ENCODE measurements at places on chromosomes 16 and 17. TPM values are rescaled to one million over a fixed set of nuclear protein-coding genes. Genes with fewer than 3 reads are reported as not detected.

DNA sequence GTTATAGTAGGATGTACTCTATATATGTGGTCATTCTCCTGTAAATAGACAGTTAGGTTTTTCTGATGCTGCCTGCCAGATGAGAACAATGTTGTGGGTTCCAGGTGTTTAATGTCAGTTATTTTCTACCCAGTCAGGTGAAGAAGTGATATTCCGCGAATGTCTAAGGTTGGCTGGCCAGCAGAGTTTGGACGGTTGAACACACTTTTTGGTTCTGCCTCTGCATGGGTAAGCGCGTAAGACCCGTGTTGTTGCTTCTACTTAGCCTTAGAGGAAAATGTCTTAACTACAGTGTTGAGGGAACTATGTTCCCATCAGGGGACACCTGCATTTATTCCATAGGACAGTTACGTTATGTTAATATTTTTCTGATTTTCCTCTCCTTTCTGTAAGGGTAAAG, 162.6 kb downstream of the MAP2K6 start:
- no peak for DNase-seq

The FZD2 gene
- 1.6 TPM for total RNA-seq

The CCL16 gene
- not detected for total RNA-seq

The TRIM16 gene
- total RNA-seq: 10.2 TPM

GRCh38 chr16:81866820-81867440, 87.8 kb downstream of the PLCG2 start:
- DNase-seq: no peak

The CETP gene
- 0.28 TPM for total RNA-seq

- DNase-seq: no peak
These were observed 32.2 kb upstream of the SLC12A3 start for GRCh38 chr16:56832768-56833167.

GRCh38 chr16:48524348-48525200, 85.4 kb downstream of the N4BP1 start:
- no peak for DNase-seq

The LDHD gene
- 8.7 TPM for total RNA-seq

DNA sequence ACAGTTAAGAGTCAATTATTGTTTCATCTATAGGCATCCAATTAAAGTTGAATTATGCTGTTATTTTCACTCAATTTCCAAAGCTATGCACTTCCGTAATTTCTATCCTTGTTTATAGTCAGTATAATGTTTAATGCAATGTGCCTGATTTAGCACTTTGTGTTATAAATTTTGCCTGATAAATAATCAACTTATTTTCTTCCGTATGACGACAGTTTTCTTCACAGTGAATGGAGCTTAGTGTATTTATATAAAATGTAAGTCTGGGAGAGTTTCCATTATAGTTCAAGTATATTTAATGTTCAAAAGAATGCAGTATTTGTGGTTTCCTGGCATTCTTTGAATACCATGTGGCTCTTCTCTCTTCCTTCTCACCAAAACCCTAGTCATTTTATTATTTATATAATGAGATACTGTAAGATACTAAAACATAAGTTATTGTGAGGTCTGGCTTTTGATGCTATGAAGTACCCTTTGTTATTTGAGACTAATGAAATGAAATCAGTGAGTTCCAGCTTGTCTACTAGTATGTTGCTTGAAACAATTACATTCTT, 240.6 kb downstream of the PRKCA start:
- DNase-seq: no peak

DNA sequence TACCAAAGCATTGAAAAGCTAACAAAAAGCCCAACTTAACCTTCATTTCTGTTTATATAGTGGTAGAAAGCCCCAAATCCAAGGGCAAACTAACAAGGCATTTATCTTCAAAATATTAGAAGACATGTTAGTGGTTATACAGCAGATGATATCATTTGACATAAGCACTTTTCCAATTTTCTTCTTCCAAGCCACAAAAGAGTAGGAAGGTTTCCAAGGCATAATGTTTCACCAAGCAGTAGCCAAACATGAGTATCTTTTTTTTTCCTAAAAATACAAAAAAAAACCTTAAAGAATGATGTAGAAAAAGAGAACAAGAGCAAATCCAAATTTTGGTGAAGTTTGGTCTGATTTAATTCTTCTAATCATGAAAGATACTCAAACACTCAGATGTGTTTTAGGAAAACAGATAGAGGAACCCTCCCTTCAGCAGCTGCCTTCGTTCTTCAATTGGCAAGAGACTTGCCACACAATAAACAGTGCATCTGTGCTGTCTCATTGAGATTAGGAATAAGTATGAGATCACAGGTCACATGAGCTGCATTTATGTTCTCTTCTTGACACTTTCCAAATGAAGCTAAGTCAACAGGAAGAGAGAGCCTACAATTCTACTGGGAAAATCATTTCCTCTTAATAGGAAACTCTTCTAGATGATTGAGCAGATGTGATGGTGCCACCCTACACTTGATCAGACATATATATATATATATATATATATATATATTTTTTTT, 106.7 kb downstream of the TTC19 start:
- no peak for DNase-seq

DNA sequence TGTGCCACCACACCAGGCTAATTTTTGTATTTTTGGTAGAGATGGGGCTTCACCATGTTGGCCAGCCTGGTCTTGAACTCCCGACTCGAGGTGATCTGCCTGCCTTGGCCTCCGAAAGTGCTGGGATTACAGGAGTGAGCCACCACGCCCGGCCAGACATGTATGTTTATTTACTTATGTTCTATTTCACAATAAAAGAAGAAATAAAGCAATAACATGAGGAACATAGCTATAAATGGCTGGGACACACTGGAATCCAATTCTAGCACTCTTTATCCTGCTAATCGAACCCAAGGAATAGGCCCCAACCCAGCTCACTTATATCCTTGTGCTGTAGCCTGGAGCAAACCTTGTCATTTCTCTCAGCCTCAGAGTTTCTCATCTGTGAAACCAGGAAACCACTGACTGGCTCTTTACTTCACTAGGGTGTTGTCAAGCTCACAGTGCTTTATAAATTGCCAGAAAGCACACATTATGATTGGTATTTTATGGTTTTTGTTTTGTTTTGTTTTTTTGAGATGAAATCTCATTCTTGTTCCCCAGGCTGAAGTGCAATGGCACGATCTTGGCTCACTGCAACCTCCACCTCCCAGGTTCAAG, 4.3 kb upstream of the ODAD4 start:
- DNase-seq: no peak

- DNase-seq: no peak
These were observed 316.6 kb downstream of the SLC39A11 start for GRCh38 chr17:72775919-72776318.

DNA sequence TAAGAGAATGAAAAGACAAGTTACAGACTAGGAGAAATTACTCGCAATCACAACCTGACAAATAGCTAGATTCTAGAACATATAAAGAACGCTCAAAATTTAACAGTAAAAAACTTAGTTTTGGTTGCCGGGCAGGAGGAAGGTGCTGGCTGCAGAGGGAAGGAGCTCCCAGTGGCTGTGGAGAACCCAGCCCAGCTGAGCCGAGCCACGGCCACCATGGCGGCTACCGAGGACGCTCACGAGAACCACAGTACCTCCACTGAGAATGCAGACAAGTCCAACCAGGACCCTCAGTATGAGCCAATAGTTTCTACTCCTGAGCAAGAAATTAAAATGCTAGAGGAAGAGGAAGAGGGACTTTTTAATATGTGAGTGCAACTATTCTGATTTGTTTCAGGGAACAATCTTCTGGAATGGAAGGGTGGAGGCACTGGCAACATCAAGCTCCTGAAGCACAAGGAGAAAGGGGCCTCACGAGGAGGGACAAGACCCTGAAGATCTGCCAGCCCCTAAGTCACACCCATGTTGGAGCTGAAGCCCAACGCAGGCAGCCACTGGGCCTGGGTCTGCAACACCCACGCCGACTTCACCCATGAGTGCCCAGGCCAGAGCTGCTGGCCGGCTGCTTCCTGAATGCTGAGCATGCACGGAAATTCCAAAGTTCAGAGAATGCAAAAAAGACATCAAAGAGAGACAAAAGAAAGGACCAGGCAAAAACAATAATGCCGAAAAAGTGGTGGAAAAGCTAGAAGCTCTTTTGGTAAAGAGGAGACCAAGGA, 55.0 kb downstream of the DNAH17 start:
- no peak for DNase-seq

The SARM1 gene
- total RNA-seq: 20.0 TPM

GRCh38 chr17:32828822-32829221, 48.1 kb downstream of the MYO1D start:
- DNase-seq: no peak

GRCh38 chr17:44254361-44255095, 13.4 kb downstream of the SLC4A1 start:
- DNase-seq: no peak

- peak; percentile 63 for DNase-seq
These were observed 169.5 kb upstream of the ZNF267 start for GRCh38 chr16:31704138-31704537.

DNA sequence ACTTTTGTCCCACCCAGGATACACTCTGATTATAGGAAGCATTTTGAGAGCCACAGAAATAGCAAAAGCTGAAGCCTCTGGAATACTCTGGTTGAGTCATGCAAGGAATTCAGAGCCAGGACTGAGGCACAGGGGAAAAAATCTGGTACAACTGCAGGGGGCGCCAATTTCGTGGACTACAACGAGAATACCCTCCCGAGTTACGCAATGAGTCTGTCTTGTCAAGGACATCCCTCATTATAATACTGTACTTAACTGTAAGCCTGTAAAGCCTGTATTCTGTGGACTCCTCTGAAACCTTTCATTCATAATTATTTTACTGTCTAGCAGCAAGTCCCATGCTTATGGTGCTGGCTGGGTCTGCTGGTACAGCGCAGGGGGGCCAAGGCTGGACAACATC, 7.8 kb downstream of the HOXB1 start:
- no peak for DNase-seq

The PTGES3L gene
- 0.41 TPM for total RNA-seq

- DNase-seq: no peak
These were observed 610 bp downstream of the PIK3R5 start for GRCh38 chr17:8964801-8965393.

The LYZL6 gene
- total RNA-seq: not detected

- no peak for DNase-seq
These were observed 20.4 kb downstream of the CYLD start for GRCh38 chr16:50762241-50762640.

DNA sequence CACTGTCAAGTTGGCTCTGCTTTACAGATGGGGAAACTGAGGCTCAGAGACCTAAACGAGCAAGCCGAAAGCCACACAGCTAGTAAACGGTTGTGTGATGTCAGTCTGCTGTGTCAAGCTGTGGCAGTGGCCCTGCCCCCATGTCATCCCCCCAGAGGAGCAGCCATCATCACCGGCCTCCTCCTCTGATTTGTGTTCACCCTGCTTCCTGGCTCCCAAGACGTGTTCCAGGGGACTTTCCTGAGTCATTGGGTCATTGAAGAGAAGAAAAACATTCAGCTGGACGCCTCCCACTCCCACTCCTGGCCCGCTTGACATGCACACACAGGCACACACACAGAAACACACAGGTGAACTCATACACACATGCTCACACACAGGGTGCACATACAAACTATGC, 54.0 kb upstream of the CIBAR2 start:
- DNase-seq: no peak

- DNase-seq: no peak
These were observed 9.9 kb downstream of the OSBPL7 start for GRCh38 chr17:47811709-47812108.

DNA sequence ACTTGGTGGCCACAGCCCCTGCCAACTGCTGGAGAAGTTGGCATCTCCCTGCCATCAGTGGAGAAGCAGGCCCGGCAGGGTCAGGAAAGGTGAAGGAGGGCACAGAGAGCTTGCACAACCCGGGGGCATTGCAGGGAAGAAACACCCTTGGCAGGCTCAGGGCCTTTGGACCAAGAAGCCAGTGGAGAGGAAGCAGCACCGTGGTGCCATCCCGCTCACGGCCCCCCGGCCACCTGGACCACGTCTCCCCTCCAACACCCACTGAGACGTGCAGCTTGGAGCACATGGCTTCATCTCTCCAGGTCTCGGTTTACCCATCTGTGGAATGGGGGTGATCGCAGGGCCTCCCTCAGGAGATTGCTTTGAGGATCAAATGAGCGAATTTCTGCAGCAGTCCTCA, 158.1 kb downstream of the RBFOX3 start:
- DNase-seq: no peak

DNA sequence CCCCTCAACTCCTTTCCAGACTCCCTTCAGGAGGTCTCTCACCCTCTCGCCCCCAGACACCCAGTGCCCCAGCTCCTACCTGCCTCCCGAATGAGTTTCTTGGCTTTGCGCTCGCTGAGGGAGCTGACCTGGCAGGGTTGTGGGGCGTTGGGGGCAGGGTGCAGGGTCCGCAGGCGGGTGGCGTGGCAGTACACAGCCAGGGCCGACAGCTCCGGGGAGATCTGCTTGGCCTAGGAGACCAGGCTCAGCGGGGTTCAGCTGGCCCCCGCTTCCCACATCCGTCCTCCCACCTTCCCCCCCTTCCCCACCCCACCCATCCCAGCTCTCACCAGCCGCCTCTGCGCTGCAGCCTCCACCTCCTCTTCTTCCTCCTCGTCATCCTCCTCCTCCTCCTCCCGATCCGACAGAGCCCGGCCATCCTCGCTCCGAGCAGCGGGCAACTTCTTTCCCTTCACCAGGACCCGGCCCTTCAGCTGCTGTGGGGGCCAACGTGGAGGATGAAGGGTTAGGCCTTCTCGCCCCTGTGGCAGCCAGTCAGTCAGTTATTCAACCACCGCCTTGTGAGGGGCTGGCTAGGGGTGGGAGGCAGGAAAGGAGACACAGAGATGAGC, 17.2 kb downstream of the PLCD3 start:
- DNase-seq: no peak

DNA sequence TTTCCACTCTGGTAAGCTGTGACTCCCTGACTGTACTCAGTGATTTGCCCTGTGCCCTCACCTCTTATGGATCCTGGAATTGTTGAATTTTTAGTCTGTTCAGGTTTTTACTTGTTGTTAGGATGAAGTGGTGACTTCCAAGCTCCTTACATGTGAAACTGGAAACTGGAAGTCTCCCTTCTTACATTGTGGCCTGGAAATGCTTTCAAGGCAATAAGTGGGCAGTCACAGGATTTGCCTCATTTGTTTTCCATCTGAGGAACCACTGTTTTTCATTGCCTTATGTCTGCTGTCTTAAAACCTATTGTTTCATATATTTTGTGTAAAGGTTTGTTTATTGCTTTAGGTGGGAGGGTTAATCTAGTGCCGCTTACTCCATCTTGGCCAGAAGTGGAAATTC, 155.8 kb downstream of the CYB561 start:
- no peak for DNase-seq

The CSH2 gene
- total RNA-seq: not detected

The MYH1 gene
- not detected for total RNA-seq

DNA sequence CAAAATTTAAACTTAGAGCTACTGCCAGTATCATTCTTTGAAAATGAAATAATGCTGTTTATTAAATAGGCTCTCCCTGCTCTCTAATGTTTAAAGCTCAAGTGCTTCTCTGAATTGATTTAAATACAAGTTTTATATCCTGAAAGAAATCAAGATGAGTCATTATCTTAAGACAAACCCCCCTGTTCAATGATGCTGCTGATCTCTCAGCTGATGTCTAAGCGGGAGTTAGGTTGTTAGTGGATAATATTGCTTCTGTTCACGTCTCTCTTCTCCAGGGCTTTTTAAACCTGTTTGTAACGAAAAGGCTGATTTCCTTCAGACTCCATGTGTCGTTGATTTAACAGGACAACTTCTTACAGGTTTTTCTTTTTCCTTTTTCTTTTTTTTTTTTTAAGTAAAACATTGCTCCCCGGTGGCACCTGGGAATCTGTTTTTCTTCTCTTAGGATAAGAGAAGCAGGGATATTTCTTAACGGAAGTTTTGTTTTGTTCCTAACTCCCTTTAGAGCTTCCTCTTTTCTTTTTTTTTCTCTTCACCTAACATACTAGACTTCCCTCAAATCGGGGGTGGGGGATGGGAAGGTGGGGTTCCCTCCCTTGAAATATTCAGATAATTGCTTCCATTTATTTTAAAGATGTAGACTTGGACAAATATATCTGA, 807 bp upstream of the LYRM9 start:
- no peak for DNase-seq

The NTN3 gene
- total RNA-seq: 0.22 TPM

Measured in pancreas (tissue), 10 donors.